ENCODE measurements at places on chromosomes 16 and 17.
A peak's percentile ranks its signal among the peaks of the same experiment; 100 is the strongest.

DNA sequence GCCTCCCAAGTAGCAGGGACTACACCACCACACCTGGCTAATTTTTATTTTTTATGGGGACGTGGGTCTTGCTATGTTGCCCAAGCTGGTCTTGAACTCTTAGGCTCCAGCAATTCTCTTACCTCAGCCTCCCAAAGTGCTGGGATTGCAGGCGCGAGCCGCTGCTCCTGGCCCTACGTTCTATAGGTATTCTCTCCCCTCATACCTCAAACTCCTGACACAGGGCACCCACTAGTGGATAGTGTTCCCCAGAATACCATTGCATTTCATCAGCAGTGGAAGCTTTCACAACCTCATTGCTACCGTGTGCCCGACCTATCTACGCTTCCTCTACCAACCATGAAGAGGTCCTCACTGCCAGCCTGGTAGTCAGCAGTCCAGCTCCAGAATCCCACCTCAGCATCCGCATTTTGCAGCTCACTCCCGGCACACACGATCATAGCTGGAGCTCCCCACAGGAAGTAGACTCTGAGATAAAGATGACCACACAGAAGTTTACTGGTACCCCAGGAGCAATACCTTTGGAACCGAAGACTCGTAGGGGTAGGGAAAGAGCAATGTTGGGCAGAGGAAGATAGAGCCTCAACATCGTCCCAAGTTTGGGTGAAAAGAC lies 9.3 kb downstream of the CTRB2 start:
- no peak for DNase-seq

DNA sequence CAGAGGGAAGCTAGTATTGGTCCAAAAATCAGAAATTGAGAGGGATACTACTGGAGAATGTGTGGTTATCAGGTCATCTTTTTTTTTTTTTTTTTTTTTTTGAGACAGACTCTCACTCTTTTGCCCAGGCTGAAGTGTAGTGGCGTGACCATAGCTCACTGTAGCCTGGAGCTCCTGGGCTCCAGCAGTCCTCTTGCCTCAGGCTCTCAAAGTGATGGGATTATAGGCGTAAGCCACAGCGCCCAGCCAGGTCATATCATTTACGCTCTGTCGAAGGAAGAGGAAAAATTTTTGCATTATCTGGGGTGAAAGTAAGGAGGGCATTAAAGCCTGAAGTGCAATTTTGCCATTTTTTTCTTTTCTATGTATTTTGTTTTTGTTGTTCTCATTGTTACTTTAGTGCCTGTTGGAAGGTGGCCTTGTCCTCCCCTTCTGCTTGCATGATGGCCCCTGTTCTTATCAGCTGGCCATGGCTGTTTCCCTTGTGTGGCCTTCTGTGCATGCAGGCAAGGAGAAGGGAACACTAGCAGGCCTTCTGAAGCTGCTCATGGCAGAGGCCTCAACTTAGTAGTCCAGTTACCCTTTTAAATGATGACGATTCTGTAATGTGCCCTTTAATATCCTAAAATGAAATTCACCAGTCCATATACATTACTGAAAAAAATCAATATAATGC lies 118.3 kb downstream of the SPECC1 start:
- no peak for DNase-seq

DNA sequence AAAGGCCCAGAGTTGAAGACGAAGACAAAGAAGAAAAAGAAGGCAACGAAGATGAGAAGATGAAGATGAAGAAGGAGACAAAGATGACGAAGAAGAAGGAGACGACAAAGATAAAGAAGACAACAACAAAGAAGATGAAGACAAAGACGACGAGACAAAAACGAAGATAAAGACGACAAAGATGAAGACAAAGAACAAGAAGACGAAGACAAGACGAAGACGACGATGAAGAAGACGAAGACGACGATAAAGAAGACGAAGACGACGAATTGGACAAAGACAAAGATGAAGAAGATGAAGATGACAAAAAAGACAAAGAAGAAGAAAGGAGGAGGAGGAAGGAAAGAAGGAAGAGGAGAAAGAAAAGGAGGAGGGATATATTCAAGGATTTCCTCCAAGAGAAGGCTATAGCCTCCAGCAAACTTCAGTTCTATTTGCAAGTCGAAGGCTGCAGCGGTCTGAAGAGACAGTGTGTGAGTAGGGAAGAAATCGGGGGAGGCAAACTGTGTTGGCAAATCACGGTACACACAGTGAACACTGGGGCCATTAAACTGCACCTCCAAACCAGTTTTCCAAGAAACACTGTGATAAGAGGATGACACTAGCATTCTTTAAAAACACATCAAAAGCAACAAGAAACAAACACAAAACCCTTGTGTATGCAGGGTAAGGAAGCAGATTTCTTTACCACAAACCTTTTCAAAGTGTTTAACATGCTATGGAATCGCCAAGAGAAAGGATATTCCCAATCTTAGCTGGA lies 40.5 kb downstream of the MARF1 start:
- DNase-seq: no peak

DNA sequence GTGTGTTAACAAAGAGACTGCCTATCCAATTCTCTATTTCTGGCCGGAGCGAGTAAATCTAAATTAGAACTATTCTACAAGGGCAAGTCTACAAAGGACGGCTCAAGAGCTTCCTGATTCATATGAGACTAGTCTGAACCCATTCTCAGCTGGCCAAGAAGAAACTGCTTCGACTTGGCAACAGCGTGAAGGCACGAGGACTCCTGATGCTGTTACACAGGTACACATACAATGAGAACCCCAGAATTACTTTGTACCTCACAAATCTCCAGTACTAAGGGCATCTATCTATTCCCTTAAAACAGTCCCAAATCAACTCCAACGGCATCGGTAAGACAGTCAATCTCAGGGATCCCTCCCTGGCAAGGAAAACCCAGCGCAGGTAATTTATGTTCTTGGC lies 1.5 kb downstream of the CRK start:
- DNase-seq: no peak

- DNase-seq: no peak
Measured at GRCh38 chr16:2904922-2905240, 6.8 kb upstream of the FLYWCH1 start.

GRCh38 chr16:29963021-29963743 lies 1.3 kb downstream of the TMEM219 start:
- DNase-seq: no peak

- DNase-seq: no peak
Measured at GRCh38 chr17:6073620-6074019, 3.4 kb downstream of the WSCD1 start.

GRCh38 chr17:32222621-32223020 lies 43.0 kb upstream of the RHBDL3 start:
- DNase-seq: no peak

- DNase-seq: no peak
Measured at GRCh38 chr16:73315645-73316044, 267.7 kb upstream of the ZFHX3 start.

DNA sequence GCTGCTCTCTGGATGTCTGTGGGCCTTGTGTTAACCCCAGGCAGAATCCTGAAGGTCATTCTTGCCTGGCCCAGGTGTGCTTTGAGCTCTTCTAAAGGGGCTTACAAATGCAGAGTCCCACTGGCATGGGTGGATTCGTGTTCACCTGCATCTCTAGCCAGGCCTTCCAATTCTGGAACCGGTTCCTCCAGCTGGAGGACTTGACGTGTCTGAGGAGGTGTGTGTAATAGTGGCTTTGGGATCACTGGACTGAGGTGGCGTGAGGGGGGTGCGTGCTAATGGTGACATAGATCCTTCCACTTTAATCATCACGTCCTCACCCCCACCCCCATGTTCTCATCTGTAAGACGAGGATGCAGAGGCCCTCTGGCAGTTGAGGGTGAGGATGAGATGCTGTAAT lies 4.8 kb downstream of the GSE1 start:
- DNase-seq: no peak

DNA sequence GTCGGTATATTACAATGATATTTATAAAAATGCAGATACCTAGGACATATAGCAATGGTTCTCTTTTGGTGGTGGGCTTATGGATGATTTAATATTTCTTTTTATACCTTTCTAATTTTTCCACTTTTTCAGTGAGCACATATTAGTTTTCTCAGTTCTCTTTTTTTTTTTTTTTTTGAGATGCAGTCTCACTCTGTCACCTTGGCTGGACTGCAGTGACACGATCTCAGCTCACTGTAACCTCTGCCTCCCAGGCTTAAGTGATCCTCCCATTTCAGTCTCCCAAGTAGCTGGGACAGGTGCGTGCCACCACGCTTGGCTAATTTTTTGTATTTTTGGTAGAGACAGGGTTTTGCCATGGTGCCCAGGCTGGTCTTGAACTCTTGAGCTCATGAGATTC lies 15.1 kb downstream of the MAP3K14 start:
- no peak for DNase-seq

DNA sequence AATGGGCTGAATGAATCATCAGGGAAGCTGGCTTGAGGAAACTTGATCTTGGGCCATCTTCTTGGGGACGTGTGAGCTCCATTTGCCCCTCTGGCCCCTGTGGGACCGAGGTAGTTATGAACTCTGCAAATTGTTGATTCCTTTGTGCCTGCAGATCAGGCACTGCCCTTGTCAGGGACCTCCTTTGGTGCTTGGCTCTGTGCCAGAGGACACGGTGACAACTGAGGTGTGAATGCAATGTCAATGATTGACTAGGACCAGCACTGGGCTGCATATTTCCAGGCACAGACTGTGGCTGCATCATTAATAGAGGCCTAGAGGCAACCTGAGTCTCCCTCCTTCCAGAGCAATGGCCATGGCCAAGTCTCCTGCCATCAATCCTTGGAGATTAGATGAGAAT lies 23.8 kb downstream of the PDILT start:
- no peak for DNase-seq

- no peak for DNase-seq
Measured at GRCh38 chr16:8679151-8679550, 4.7 kb downstream of the ABAT start.

DNA sequence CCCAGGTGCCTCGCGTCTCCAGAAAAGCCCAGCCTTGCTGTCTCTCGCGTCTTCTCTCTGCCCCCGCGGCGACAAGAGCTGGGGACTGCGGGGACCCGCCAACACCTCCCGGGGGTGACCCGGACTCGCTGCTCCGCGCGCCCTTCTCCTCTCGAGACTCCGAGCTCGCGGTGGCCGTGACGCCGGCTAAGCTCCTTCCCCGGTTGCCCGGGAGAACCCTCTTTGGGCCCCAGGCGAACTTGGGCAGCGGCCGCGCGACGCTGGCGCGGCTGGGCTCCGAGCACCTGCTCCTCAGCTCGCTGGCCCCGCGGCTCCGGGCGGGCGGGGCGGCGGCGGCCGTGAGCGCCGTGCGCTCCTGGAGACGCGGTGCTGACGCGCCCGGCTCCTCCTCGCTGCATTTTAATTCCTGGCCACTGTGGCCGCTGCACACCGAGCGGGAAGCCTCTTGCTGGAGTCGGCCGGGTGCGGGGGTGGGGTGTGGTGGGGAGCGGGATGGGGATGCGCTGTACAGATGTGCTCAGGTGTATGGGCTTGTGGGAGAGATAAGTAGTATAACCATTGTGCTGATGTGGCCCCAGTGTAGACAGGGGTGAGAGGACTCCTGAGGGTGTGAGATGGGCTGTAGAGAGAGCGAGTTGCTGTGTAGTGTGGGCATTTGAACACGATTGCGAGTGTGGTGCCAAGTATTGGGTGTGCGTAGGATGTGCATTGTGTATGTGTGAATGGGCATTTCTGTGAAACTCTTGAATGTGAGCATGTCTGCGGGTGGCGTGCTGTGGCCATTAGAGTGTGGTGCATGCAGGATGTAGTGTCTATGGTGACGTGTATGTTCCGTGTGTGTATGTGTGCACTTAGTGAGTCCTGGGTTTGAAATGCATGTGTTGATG lies at the start of gene ASIC2:
Gene ASIC2 (minus strand): TSS at position 315 of the 887 bp plus-strand sequence.
- peak; percentile 27 for DNase-seq

- DNase-seq: no peak
Measured at GRCh38 chr16:26475596-26475995, 591.1 kb upstream of the C16orf82 start.

- no peak for DNase-seq
Measured at GRCh38 chr16:57507136-57508034, 21.1 kb upstream of the DOK4 start.

- DNase-seq: no peak
Measured at GRCh38 chr17:41545829-41546410, 17.8 kb upstream of the KRT19 start.
